Epithelial cell of proximal tubule (primary cell): ENCODE measurements at places on chromosomes 4 and X. TPM values are rescaled to one million over a fixed set of nuclear protein-coding genes. Genes with fewer than 3 reads are reported as not detected.

- no peak for DNase-seq
These were observed 269.4 kb upstream of the FAT4 start for GRCh38 chr4:125045311-125045710.

- DNase-seq = no peak
These were observed 22.4 kb downstream of the SAT1 start for GRCh38 chrX:23805389-23805788.

DCHS2 gene
- 0.12 and 0.87 TPM in 2 replicates for total RNA-seq

- DNase-seq = no peak
These were observed 37.4 kb downstream of the ETNPPL start for GRCh38 chr4:108725457-108725856.

RHOXF2B gene
- not detected in 2 replicates for total RNA-seq

FGF13 gene
- 2.5 and 4.2 TPM in 2 replicates for total RNA-seq

- DNase-seq = no peak
These were observed 1.8 kb downstream of the TBC1D1 start for GRCh38 chr4:37892641-37893040.

F8A2 gene
- not detected in 2 replicates for total RNA-seq

DNA sequence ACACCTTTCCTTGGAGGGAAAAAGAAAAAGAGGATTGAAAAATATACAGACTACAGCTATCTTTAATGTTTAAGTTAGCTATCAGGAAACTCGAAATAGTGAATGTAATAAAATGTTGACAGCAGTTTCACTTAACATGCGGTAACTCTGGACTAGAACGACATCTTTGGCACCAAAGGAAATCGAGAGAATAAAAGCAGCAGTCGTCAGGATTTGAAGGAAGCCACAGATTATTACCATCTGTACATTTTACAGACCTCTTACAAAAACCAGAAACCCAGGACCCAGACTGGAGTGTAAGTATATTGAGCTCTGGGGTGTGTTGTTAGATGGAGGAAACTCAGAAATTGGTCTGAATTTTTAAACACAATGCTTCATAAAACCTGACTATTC is 51.6 kb upstream of the STOX2 start:
- DNase-seq = no peak

GRCh38 chrX:39125834-39126233 is 324.6 kb downstream of the MID1IP1 start:
- no peak for DNase-seq

XIAP gene
- total RNA-seq = 17.7 and 21.9 TPM in 2 replicates

DNA sequence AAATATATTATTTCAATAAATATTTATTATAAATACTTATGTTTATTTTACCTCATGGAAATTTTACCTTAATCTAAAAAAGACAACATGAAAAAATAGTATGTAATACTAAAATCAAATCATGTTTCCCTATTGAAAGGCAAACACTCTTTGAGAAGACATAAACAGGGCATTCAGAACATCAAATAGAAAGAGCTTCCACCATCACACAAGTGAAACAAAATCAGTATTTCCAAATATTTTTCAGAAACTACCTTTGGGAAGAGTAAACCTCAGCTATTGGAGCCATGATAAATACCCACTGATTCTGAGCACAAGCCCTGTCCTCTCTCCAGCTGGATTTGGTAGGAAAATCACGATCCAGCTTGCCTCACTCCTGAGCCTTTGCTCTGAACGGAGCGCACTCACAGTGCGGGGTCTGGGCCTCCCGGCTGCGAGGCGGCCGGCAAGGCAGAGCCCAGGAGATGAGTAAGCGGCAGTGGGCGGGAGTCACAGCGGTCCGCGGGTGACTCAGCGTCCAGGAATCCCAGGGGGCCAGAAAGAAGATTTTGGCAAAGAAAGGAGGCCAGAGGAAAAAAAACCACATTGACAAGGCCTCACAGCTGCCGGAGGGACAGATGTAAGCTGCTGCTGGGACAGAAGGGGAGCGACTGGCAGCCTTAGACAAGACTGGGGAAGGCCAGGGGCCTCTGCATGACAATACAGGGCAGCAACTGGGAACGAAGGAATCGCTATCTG is 14.7 kb upstream of the ANXA5 start:
- DNase-seq = no peak

TBC1D8B gene
- total RNA-seq = 1.2 and 1.7 TPM in 2 replicates

DNA sequence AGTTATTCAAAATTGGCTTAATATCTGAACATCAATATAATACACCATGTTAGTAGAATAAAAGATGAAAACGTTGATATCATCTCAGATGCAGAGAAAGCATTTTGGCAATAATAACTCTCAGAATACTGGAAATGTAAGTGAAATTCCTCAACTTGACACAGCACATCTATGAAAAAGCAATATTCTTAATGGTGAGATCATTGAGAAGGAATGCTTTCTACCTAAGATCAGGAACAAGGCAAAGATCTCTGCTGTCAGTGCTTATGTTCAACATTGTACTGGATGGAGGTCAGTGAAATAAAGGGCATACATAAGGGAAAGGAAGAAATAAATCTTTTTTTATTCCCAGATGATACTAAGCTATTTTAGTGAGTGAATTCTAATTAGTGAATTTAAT is 40.6 kb downstream of the MRPL1 start:
- no peak for DNase-seq

DNA sequence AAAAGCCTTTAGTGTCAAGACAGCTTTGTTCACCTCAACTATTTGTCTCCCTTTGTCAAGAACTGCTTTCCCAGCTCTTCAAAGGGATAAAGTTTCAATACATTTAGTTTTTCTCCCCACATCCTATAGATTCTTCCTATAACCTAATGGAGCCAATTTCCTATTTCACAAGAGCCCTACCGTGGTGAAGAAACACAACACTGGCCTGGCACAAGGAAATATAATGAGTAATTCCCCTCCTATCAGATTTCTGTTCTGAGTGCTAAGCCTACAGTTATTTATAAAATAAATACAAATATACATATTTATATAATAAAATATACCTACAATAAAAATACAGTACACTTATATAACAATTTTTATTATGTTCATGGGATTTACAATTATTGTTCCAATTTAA is 89.9 kb downstream of the SHISA3 start:
- DNase-seq = no peak

CPZ gene
- 0.86 and 2.0 TPM in 2 replicates for total RNA-seq

- DNase-seq = no peak
These were observed 108.1 kb upstream of the STOX2 start for GRCh38 chr4:183797011-183797444.

PHOX2B gene
- not detected in 2 replicates for total RNA-seq

- DNase-seq = no peak
These were observed 523.4 kb downstream of the ADGRL3 start for GRCh38 chr4:61723492-61723891.

- no peak for DNase-seq
These were observed 38.0 kb downstream of the IL1RAPL1 start for GRCh38 chrX:28625223-28625622.

ADH6 gene
- total RNA-seq = not detected in 2 replicates

DNA sequence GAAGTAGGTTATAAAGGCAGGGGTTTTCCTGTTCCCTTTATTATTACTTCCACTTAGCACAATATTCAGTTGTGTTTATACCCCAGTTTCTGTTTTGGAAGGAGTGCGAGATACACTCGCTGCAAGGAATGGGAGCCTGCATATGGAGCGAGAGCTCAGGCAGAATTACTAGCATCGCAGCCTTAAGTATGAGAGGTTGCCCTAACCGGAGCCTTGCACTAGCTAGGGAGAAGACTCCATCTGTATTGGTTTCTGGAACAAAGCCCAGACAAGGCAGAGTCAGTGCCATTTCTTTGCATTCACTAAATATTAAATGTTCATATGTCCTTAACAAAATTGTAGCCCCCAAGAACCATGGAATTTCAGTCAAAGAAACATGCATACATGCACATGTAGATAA is 6.2 kb upstream of the DCTD start:
- no peak for DNase-seq

DNA sequence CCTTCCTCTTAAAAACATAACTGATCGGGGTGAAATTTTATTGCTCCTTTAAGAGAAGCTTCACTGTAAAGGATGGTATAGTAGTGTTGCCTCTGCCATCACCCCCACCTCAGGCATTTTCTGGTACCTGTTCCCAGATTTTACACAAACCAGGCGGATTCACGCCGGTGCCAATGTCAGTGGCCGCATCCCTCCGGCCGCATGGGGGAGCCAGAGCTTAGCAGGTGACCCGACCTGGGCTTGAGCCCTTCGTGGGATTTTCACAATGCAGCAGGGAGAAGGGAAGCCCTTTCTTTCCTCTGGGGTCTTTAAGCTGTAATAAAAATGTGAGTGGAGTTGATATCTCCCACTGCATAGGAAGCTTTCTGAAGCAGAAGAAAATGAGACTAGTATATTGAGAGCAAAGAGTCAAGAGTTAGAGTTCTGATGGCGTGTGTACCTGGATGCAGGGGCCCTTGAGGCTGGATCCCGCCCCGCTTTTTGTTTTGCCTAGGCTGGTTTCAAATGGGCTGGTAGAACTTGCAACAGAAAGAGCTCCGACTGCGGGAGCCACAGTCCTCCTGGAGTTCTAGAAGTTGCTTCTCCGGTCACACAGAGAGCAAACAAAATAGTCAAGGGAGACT is 59.4 kb downstream of the POLR2B start:
- DNase-seq = no peak

DNA sequence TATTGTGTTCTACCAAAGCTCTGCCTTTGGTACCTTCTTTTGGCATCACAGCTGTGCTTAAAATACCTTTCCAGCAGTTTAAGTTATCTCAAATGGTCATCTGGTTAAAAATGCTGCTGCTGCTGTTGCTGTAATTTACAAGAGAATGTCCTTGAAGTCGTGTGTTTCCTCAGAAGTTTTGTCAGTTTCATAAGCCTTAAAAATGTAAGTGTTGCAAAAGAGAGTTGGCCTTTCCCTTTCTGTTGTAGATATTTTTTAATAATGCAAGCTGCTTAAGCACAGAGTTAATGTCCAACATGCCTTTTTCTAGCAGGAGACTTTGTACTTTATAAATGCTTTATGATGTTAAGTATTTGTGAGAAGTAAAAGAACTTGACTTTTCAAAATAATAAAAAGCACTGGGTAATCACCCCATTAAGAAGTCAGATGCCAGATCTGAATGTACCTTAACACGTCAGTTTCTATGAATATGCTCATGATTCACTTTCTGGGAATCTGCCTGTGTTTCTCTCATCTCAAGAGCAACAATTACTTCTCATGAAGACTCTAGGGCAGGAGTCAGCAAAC is 35.3 kb upstream of the TENM3 start:
- DNase-seq = peak; percentile 83

- no peak for DNase-seq
These were observed 38.8 kb downstream of the CHIC2 start for GRCh38 chr4:54025582-54025981.

HTRA3 gene
- 0.80 and 1.2 TPM in 2 replicates for total RNA-seq

DNA sequence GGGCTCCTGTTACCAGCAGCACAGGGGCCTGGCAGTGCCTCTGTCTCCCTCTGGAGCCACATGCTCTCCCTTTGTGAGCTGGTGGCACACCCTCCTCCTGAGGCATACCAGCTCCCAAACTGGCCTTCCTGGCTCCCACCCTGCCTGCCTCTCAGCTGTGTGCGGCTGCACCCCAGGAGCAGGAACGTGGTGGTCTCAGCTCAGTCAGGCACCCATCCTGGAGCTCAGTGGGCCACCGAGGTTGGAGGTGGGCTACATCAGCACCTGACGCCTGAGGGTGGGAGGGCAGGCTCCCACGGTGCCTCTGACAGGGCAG is 85.9 kb upstream of the NKX1-1 start:
- no peak for DNase-seq

- no peak for DNase-seq
These were observed 31.6 kb downstream of the SPARCL1 start for GRCh38 chr4:87497578-87497977.

GRCh38 chr4:189032606-189033338 is 893.5 kb downstream of the TRIML1 start:
- DNase-seq = no peak

IL2 gene
- not detected in 2 replicates for total RNA-seq

LGI2 gene
- under 0.01 and 2.5 TPM in 2 replicates for total RNA-seq

DNA sequence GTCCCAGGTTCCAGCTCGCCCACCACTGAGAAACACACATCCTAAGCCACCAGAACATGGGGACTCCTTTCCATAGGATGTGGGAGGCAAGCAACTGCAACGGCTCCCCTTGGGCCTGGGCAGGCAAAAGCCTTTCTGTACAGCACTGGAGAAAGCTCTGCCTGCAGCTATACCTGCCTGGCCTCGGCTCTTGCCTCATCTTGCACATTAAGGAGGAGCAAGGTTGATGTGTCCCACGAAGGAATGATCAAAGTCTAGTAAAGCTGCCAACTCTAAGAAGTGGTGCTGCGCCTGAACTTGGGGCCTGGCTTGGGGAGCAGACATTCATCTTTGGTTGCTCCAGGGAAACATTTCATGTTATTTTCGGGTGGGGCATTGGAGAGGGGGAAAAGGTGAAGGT is 19.6 kb downstream of the CCNG2 start:
- no peak for DNase-seq
